ENCODE measurements at places on chromosomes 1 and 21.

DNA sequence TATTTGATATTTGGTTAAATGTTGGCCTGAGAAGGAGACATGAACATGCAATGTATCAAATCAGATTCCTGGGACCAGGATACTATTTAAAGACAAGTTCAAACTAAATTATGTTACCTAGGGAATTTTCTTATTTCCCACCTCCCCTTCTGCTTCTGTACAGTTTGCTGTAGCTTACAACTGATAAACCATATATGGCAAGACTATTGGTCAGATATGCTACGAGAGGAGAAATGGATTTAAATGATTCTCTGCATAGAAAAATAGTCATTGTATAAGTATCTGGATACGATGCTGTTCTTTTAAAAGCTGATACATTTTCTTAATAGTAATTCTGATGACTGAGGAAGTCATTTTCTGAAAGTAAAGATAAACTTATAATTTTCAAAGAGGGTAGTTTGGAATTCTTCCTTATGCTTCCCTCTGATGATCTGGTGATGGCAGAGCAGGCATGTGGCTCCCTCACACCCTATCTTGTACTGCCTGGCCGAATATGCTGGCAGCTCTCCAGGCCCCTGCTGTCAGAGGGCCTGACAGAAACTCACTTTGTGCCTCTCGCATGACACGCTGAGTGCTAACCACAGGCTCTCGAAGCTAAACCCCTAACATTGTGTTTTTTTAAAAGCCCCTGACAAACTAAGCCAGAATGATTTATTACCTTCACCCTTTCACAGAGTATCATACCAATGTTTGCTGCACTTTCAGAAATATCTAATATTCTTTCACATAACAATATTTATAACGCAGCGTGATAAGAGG lies 19.4 kb downstream of the RRP15 start:
- no peak for DNase-seq

DNA sequence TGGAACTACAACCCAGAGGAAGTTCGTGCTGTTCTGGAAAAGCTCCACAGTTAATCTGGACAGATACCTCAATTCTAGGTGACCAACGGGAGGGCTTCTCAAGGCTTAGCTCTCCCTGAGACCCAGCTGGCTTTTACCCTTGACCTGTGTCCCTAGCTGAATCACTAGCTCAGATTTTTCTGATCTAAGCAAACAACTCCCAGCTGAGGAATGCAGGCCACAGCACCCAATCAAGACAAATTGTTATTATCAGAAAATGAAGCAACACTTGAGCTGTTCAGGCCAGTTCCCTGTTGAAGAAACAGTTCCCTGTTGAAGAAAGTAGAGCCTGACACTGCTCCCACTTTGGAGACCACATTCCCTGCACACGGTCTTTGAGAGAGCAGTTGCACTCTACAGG lies 16.0 kb downstream of the DIO1 start:
- no peak for DNase-seq

GRCh38 chr1:181155339-181155738 lies 66.8 kb downstream of the IER5 start:
- DNase-seq = no peak

GRCh38 chr1:227934476-227935313 lies 13.0 kb downstream of the WNT9A start:
- DNase-seq = no peak

DNA sequence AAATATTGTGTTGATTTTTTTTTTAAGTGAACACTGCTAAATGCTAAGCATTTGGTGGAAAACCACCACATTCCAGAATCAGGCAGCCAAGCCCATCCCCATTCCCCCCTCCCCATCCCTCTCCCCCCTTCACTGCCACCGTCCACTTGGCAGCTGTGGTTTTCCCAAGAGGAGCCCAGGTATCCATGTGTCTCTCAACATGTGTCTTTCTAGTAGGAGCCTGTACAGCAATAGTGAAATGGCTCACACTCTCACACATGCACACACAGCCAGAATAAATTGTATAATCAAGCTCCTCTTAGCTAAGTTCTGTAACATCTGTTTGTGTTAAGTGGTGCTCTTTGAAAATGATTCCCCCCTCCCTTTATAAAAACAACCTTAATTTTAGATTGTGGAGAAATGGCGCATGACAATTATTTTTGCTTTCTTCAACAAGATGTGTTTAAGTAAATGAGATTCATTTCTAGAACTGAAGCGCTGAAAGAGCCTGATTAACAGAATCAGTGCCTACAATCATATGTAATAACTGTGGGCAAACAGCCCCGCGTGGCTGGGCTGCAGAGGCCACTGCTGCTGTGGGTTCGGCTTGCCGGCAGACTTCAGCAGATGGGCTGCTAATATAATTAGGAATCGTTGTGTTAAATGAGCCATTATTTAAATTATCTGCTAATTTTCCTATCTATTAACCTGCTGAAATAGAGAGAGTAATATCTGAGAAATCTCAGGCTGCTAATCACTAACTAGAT lies 43.3 kb downstream of the BACE2 start:
- DNase-seq = no peak

- no peak for DNase-seq
Observed at GRCh38 chr1:93463960-93464359, 16.0 kb downstream of the FNBP1L start.

DNA sequence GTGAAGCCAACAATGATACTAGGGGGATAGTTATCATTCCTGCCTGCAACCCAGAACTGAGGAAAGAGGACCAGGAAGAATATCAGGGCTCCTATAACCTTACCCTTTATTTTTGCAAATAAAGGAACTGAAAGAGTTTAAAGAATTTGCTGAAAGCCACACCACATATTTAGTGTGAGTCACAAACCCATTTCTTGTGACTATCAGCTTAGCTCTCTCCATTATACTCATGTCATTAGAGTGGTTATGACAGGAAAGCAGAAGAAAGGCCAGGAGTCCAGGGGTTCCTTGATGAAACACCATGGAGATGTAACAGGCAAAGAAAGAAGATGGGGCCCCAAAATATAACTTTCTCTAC lies 141.1 kb upstream of the SAMSN1 start:
- no peak for DNase-seq

GRCh38 chr1:71561729-71562128 lies 480.9 kb upstream of the ZRANB2 start:
- no peak for DNase-seq

GRCh38 chr1:203426870-203427269 lies 48.7 kb upstream of the PRELP start:
- DNase-seq = no peak

- DNase-seq = no peak
Observed at GRCh38 chr1:236391008-236391407, 3.1 kb upstream of the EDARADD start.

DNA sequence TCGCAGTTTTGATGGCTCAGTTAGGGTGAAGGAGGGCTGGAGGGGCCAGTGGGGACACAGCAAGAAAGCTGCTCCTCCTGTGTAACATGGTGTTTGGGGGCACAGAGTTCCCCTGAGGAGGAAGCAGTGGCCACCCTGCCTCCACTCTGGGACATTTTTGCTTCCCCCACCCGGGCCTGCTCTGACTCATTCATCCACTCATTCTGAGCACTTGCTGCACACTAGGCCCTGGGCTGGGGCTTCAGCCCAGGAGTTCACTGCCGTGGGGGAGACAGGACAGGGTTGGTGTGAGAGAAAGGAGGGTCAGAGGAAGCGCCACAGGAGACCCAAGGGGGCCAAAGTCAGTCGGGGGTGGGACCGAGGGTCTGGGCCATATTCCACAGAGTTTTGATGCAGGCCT lies 41.4 kb upstream of the ACOT11 start:
- DNase-seq = no peak

- DNase-seq = no peak
Observed at GRCh38 chr1:208942394-208943130, 641.0 kb upstream of the CAMK1G start.

DNA sequence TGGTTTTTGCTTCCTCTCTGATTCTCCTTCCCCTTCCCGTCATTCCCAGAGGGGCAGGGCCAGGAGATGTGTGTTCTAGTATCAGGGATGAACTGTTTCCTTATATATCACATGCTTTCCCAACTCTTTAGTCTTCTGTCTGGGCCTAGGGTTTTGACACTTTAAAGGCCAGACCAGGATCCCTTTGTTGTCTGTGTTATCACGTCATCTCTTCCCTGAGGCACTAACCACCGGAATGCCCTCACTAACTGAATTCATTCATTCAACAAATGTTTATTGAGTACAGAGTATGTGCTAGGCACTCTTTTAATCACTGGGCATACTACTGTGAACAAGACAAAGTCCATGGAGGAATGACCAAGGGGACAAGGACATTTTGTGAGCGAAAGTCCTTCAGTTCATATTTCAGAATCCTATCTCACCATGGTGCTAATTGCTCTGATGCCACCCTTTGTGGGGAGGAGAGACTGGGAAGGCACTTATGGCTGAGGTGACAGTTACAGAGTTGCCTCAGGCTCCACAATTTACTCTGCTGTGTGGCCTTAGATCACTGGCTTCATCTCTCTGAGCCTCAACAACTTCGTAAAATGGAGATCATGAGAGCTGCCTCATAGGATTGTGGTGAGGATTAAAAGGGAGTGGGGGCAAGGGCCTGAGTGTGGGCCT lies 12.0 kb upstream of the ZNF362 start:
- DNase-seq = no peak

DNA sequence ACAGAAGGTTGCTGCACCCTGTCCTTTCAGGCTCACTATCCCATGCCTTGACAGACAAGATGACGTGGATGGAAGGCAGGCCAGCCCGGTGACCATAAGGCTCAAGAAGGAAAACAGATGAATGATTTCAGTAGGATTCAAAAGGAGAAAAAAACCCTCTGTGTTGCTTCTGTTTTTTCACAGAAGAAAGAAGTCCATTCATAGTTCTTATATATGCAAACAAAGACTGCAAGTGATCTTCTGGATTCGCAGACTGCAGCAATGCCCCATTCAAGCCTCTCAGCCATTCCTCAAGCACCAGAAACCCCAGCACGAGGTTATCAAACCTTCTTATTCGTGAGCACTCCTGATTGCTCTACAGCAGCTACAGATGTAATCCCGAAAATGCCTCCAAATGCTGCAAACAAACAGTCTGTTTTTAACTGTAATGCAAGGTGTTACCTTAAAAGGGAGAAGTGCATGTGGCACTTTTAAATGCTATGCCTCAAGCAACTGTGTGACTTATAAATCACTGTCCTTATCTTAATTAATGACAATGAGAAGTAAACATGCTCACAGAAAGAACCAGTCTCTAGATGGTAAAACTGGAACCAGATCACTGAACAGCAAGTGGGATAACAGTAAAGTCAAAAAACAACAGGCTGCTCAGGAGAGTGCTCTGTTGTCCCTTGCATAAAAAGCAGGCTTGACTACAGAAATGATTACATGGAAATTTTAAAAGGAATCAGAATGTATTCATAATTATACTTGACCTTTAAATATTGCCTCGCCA lies 173.9 kb downstream of the HHIPL2 start:
- DNase-seq = no peak

GRCh38 chr1:11729498-11730428 lies 6.2 kb upstream of the AGTRAP start:
- DNase-seq = no peak

- DNase-seq = no peak
Observed at GRCh38 chr1:233105225-233105624, 154.8 kb downstream of the NTPCR start.

GRCh38 chr1:53147174-53147573 lies 4.7 kb upstream of the SLC1A7 start:
- no peak for DNase-seq

DNA sequence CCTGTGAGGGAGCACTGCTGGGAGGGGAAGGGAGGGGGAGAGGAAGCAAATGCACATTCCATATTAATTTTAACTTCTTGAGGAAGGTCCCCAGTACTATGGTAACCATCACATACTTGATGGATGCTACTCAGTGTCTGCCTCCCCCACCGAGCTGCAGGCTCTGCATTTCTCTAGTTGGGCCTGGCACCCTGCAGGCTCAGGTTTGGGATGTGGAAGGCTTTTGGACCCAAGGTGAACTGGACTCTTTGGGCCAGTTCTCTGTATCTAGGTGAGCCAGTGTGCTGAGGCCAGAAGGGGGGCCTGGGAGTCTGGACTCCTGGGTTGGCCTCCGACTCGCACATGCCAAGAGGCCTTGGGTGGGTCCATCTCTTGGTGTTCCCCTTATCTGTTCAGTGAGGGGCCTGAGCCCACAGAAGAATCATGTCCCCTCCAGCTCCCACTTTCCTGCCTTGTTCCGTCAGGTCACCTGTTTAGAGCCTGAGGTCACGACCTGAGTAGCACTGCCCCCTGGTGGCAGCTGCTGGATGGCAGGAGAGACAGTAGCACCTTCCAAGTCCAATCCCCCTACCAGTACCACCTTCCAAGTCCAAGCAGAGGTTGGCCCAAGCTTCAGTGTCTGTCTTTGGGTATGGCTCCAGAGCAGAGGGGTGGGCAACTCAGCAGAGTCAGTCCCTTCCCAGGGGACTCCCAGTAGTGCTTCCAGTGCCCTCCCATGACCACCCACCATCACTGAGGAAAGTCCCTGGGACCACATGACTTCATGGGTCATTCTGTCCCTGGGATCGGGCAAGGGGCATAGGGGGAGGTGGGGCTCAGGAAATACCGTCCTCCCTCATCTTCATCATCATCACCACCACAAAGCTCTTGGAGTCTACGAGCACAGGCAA lies 241.8 kb downstream of the TRABD2B start:
- DNase-seq = peak; percentile 25

DNA sequence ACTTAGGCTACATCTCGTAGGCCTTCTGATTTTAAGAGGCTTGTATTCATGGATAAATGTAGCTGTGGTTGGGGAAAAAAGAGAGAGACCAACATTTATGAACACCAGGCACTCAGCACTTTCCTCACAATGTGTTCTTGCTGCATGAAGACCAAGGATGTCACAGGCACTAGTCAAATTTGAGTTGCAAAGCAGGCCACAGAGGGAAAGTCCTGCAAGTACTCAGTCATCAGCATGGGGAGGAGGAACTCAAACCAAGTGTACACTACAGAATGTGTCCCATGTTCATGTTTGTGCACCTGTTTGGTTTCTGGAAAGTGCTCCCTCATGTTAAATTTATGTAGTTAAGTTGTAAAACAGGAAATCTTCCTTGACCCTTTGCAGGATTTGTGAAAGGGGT lies 8.7 kb upstream of the MAP3K7CL start:
- DNase-seq = no peak

- DNase-seq = no peak
Observed at GRCh38 chr1:6872573-6873261, 87.5 kb downstream of the CAMTA1 start.

DNA sequence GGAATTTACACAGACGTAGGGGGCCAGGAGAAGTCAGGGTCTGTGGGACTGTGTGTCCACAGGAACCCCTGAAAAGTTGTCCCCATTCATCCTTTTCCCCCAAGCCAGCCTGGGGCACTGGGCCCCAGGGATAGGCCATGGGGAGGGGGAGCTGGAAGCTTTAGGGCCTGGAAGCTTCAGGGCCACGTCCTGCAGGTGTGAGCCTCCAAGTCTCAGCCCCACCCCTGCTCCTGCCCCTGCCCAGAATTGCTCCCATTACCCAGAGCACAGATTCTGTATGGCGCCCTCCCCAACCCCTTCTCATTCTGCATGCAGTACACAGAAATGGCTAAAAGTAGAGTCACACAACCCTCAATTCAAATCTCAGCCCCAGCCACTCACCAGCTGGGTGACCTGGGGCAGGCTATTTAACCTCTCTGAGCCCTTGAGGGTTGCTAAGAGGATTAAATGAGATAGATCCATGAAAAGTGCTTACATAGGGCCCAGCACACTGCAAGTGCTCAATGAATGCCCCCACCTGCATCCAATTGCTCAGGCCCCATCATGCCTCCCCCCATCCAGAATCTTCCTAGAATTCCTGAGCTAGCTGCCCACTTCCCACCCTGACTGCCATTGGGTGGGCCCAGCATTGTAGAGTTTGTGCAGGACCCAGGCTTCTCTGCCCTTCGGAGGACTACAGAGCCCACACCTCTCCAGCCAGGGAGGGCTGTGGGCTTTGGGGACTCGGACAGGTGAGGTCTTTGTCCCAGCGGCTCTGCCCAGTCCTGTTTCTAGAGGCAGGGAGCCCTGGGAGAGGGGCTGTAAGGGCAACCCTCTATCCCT lies 6.5 kb downstream of the RAP1GAP start:
- no peak for DNase-seq

All from T-helper 2 cell (primary cell).